ENCODE measurements at places on chromosomes 2 and 18.

DNA sequence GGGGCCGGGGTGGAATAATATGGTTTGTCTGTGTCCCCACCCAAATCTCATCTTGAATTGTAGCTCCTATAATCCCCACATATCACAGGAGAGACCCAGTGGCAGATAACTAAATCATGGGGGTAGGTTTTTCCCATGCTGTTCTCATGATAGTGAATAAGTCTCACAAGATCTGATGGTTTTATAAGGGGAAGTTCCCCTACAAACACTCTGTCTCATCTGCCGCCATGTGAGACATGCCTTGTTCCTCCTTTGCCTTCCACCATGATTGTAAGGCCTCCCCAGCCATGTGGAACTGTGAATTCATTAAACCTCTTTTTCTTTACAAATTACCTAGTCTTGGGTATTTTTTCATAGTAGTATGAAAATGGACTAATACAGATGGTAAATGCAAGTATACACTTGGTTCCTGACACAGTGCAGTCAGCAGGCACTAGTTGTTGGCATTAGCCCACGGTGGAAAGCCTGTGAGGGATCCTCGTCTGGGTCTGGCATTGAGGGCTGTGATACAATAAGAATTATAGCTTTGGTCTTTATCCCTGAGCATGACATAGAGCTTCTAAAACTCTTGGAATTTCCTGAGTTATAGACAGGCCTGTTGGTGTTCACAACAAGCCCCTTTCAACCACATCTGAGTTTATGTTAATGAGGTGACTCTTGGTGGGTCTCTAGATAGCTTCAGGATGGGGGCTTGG lies 135.8 kb downstream of the CABLES1 start:
- no peak for DNase-seq

DNA sequence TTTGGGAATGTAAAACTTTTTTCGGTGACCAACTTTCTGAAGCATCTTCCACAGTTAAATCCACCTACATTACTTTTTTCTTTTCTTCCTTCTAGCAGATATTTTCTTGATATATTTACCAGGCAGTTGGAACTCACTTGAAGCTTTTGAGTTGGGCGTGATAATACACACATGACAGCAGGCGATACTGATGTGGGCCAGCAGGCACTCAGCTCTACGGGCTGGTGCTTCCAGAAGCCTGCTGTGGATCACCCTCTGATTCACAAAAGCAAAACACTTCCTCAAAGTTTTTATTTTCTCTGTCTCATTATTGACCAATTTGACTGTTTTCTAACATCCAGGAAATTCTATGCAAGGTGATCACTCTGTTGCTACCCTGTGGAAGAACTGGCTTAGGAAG lies 22.9 kb downstream of the GRHL1 start:
- DNase-seq: no peak

DNA sequence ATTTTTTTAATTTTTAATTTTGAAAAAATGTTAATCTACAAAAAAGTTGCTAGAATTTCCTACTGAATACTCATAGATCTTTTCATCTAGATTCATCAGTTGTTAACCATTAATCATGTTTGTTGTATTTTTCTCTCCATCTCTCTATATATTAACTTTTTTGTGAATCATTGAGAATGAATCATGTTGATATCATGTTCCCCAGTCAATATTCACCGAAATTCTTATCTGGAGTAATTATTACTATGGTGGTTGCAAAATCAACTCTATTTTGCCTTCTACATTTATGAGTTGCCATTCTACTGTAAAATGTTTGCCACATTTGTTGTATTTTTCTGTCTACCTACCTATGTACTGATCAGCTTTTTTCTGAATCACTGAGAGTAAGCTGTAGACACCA lies 154.0 kb downstream of the SPP2 start:
- no peak for DNase-seq

DNA sequence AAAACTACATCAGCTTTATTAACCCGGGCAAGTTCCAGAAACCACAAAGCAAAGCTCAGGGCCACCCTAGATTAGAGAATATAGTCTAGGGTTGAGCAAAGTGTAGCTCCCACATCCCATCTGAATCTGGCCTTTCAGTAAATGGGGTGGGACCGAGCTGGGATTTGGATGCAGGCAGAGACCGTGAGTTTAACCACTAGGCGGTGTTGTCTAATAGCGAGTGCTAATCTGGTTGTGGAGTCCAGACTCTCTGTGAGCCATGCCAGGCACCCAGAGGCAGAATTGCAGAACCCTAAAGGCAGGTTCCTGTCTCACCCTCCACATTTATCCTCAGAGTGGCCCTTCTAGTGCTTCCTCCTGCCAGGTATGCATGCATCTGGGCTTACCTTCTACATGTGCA lies 435.9 kb downstream of the TSN start:
- no peak for DNase-seq

GRCh38 chr2:237126519-237127174 lies 41.0 kb downstream of the COPS8 start:
- no peak for DNase-seq

DNA sequence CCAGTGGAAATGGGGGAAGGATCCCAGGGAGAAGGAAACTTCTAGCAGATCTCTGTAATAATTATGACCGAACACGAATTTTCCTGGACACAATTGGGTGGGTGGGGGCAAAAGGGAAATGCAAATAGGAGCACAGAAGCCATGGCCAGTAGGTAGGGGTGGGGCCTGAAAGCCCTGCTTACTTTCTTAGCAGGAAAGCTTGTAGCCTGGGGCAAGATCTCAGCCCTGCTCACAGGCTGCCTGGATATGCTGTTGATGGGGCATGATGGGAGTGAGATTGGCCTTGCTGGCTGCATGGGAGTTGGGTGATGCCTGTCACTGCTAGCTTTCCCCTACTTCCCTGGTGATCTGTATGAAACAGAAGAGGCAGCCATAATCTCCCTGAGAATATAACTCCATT lies 45.9 kb upstream of the SPOPL start:
- no peak for DNase-seq
